Putamen (tissue), 1 donor: ENCODE measurements at places on chromosomes 12 and 14.

DNA sequence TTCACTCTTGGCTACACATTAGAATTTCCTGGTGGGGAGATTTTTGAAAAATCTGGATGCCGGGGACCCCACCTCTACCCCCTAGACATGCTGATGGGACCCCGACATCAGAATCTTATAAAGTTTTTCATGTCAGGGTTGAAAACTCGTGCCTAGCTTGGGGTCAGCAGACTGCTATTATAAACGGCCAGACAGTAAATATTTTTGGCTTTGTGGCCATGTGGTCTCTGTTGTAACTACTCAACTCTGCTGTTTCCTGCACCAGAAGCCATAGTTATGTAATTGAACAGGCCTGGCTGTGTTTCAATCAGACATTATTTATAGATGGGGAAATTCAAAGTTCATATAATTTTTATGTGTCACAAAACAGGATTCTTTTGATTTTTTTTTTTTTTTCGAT is 41.6 kb downstream of the ACACB start:
- no peak for DNase-seq

GRCh38 chr12:5102261-5102789 is 58.6 kb downstream of the KCNA5 start:
- DNase-seq = no peak

- DNase-seq = no peak
These were observed 1103.4 kb downstream of the LRFN5 start for GRCh38 chr14:42710071-42710470.

GRCh38 chr12:124796303-124796960 is 67.2 kb downstream of the SCARB1 start:
- DNase-seq = no peak

DNA sequence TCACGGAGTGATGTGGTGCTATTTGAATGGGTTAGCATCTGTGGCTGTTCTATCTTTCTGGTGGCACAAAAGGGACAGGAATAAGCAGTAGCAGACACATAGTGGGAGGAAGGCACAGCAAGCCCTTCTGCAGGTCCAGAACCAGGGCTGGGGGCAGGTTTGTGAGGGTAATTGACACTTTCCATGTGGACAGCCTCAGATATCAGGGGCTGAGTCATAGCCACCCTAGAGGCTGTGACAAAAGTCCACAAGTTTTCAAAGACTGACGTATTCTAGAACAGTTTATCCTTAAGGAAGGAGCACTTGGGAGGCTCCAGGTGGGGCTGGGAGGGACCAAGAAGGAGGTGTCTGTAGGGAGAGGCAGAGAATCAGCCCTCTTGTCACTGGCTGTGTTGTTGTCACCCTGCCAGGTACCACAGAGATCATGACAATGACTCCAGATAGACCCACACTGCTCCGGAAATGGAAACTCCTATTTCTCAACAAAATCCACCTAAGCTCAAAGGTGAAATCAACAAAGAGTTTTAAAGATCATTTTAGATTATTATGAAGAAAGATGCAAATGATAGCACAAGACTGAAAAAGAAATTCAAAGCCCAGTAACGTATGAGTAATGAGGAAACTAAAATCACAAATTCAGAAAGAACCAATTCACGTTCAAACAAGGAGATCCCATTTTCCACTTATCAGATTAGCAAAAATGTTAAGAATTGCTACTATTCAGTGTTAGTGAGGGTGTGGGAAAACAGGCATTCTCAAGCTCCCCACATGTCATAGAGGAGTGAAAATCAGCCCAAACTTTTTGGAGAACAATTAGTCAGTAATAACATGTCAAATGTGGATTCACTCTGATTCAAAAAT is 48.3 kb downstream of the NFKBIA start:
- peak; percentile 41 for DNase-seq

- DNase-seq = no peak
These were observed 485.1 kb downstream of the ZFP36L1 start for GRCh38 chr14:68307790-68308168.

- no peak for DNase-seq
These were observed 82.4 kb downstream of the ARL6IP4 start for GRCh38 chr12:123062681-123063486.

GRCh38 chr12:119463211-119463926 is 128.8 kb downstream of the CCDC60 start:
- DNase-seq = no peak

- no peak for DNase-seq
These were observed 9.8 kb downstream of the BEGAIN start for GRCh38 chr14:100577321-100577985.

- DNase-seq = no peak
These were observed 69.3 kb downstream of the PPFIBP1 start for GRCh38 chr12:27593266-27593665.

GRCh38 chr14:99729991-99730875 is 46.1 kb downstream of the CYP46A1 start:
- DNase-seq = no peak

- DNase-seq = no peak
These were observed 7.6 kb downstream of the SUSD6 start for GRCh38 chr14:69619012-69619411.

DNA sequence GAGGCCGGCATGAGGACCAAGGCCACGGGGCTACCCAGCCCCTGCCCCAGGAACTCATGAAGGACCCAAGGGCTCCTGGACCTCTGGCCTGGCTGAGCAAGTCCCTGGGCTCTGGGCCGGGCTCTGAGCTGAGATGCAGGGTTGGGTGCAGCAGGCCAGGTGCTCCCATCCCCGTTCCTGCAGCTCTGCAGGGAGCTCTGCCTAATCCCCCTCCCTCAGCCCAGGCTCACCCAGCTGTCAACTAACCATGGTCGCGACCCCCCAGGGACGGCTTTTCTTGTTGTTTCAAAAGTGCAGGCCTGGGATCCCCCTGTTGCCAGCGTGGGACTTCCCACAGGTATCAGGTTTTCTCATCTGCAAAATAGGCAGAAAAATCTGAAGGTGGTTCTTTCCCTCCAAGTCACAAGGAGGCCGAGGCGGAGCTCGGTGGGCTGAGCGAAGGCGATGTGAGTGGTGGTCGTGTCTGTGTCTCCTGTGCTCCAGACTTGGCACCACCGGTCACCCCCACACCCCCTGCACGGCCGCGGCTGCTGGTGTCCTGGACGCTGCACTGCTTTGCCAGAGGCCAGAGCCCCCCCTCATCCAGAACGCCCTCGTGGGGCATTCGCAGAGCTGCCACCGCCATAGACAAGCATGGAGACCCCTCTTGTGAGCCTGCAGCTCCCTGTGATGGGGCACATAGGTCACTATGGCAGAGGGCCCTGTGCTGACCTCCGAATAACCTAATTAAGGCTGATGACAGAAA is 22.5 kb upstream of the GALNT9 start:
- DNase-seq = no peak

- no peak for DNase-seq
These were observed 24.2 kb downstream of the ZNF664 start for GRCh38 chr12:123997033-123997822.

DNA sequence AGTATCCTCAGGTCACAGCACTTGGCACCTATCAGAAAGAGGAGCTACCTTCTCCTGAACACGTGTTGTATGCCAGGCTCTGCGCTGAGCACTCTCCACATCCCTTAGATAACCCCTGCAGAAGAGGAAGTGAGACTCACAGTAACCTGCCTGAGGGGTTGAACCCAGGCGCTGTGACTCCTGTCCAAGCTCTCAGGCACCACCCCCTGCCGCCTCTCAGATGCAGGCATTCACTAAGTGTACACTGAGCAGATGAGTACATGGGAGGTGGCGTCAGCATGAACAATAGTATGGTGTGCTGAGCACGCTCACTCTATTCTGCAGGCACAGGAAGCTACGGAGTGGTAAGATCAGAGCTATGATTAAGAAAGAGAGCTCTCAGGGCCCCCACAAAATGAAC is 21.0 kb upstream of the RIC8B start:
- no peak for DNase-seq

GRCh38 chr12:18562531-18562930 is 175.3 kb downstream of the PLCZ1 start:
- no peak for DNase-seq

DNA sequence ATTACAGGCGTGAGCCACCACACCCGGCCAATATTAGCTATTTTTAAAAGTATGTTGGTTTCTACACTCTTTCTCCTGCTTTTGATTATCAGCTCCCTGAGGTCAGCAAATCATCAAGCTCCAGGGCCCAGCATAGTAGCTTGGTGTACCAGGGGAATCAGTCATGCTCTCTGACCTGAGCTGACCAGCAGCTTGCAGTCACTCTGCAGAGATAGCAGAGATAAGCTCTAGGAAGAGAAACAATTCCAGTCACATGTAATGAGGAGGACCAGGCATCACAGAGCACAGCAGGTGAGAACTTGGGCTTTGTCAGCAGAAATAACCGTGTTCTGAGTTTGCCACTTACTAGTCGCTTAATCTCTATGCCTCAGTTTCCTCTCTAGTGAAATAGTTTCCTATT is 8.5 kb downstream of the PLEKHD1 start:
- DNase-seq = no peak
